ENCODE measurements at places on chromosomes 12 and 14. TPM values are rescaled to one million over a fixed set of nuclear protein-coding genes. Genes with fewer than 3 reads are reported as not detected.
A peak's percentile ranks its signal among the peaks of the same experiment; 100 is the strongest.

GRCh38 chr14:97458661-97459579 lies 661.7 kb downstream of the VRK1 start:
- H3K4me3 ChIP-seq, result peak overlapping the region; percentile 18
- H3K27ac ChIP-seq, result no peak overlapping the region
- DNase-seq, result peak; percentile 91
- no peaks in the 10 kb centered on the region for H3K36me3 ChIP-seq
- H3K27me3 ChIP-seq, result no peaks in the 10 kb centered on the region

GRCh38 chr12:80173083-80173864 lies 73.9 kb downstream of the OTOGL start:
- no peak overlapping the region for H3K27ac ChIP-seq
- peaks cover 5% of the 10 kb centered on the region for H3K4me1 ChIP-seq
- H3K27me3 ChIP-seq, result no peaks in the 10 kb centered on the region
- no peak overlapping the region for H3K4me3 ChIP-seq

- H3K27ac ChIP-seq, result no peak overlapping the region
- H3K4me1 ChIP-seq, result peaks cover 4% of the 10 kb centered on the region
- H3K4me3 ChIP-seq, result no peak overlapping the region
- no peak for DNase-seq
- H3K36me3 ChIP-seq, result peaks cover 50% of the 10 kb centered on the region
These were observed 19.6 kb downstream of the FGD6 start for GRCh38 chr12:95197636-95198035.

Gene LGR5
- total RNA-seq, result 34.4 TPM

DNA sequence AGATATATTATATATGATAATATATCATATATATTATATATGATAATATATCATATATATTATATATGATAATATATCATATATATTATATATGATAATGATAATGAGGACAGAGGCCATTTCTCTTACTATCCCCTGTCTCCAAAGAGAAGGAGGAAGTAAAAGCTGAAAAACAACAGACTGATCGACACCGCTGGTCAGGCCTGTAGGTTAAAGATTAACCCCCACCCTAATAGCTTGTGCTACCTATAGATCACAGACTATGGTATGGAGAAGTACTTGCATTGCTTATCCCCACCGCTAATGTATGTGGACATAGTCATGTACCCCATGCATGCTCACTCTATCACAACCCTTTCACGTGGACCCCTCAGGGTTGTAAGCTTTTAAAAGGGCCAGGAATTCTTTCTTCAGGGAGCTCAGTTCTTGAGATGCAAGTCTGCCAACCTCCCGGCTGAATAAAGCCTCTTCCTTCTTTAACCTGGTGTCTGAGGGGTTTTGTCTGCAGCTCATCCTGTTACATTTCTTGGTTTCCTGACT lies 786.1 kb upstream of the TMEM132C start:
- no peak overlapping the region for H3K4me3 ChIP-seq
- H3K27me3 ChIP-seq, result no peaks in the 10 kb centered on the region
- H3K27ac ChIP-seq, result no peak overlapping the region
- no peaks in the 10 kb centered on the region for H3K4me1 ChIP-seq
- no peak for DNase-seq
- H3K36me3 ChIP-seq, result no peaks in the 10 kb centered on the region

Gene TCL1A
- 0.53 TPM for total RNA-seq

DNA sequence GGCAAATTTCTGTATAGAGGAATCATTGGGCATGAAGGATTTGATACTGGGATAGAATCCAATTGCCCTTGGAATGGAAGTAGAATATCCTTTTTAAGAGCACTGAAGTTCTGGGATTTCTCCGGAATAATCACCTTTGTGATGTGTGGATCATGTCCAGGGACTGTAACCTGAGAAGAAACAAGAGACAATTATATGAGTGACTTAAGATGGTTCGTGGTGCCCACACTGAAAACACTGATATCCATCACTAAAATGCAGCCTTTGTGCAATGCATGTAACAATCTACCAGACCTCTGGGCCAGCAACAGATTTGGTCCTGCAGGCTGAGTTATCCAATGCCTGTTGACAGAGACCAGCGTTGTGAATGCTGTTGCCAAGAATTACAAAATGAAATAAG lies 48.5 kb downstream of the MDM2 start:
- no peaks in the 10 kb centered on the region for H3K36me3 ChIP-seq
- H3K27me3 ChIP-seq, result no peaks in the 10 kb centered on the region
- H3K4me3 ChIP-seq, result no peak overlapping the region
- no peaks in the 10 kb centered on the region for H3K4me1 ChIP-seq

GRCh38 chr14:50333014-50333509 lies 20.9 kb downstream of the DMAC2L start:
- peaks cover 6% of the 10 kb centered on the region for H3K36me3 ChIP-seq
- H3K27me3 ChIP-seq, result no peaks in the 10 kb centered on the region
- no peak overlapping the region for H3K27ac ChIP-seq
- H3K4me3 ChIP-seq, result no peak overlapping the region
- DNase-seq, result no peak

Gene OVCH1
- total RNA-seq, result 0.43 TPM

GRCh38 chr12:14765398-14765797 lies 37.9 kb downstream of the WBP11 start:
- DNase-seq, result no peak
- H3K27ac ChIP-seq, result no peak overlapping the region
- no peak overlapping the region for H3K4me3 ChIP-seq
- no peaks in the 10 kb centered on the region for H3K4me1 ChIP-seq

DNA sequence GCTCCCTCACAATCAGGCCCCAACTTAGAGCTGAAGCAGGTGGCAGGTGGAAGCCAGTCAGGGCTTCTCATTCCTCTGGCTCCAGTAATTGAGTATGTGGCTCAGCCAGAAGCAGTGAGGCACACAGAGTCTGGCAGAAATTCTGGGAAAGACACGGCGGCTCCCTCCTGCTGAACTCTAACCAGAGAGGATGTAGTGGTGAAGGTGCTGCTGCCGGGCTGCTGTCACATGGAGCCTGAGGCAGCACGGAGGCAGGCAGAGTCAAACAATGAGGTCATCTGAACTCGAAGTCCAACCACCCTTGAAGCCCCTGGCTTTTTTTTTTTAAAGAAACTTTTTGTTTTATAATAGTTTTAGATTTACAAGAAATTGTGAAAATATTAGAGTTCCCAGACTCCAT lies 33.4 kb upstream of the SMOC1 start:
- no peaks in the 10 kb centered on the region for H3K36me3 ChIP-seq
- no peak overlapping the region for H3K27ac ChIP-seq
- no peak overlapping the region for H3K4me3 ChIP-seq
- no peaks in the 10 kb centered on the region for H3K4me1 ChIP-seq

DNA sequence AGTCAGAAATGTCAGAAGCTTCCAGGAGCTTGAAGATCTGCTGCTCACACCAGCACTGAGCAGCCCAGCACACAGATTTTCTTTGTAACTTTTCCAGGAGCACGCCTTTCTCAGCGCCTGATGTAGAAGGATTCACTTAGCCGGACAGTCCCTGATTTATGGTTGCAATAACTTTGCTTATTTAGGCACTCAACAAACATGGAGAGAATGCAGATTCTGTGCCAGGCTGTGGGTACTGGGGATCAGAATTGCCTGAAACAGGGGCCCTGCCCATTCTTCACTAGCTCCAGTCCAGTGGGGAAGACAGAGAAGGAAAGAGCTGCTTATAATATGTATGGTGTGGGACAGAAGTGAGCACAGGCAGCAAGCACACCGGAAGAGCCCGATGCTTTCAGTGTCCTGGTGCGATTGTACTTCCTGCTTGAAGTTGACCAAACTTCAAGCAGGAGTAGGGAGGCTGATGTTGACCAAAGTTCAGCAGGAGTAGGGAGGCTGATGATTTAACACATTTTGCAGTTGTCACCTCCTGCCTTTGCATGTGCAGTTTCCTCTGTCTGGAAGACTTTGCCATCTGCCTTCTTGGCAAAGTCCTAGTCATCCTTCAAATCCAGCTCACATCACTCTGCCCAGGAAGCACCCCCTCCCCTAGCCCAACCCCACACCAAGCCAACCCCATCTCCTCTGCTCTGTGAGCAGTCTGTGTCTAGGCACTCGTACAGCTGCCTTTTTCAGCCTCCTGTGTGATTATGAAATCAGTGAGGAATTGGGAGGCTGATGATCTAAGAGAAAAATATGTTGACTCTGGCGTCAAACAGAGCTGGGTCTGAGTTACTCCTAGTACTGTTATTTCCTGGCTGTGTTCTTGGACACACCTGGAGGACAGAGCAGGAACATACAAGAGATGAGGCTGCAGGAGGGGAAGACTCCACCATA lies 12.0 kb upstream of the PRIMA1 start:
- no peak overlapping the region for H3K4me3 ChIP-seq
- no peaks in the 10 kb centered on the region for H3K27me3 ChIP-seq
- H3K36me3 ChIP-seq, result no peaks in the 10 kb centered on the region

Gene SLC10A1
- total RNA-seq, result not detected

GRCh38 chr12:54175200-54175963 lies 13.4 kb downstream of the SMUG1 start:
- H3K4me1 ChIP-seq, result no peaks in the 10 kb centered on the region
- H3K27ac ChIP-seq, result no peak overlapping the region
- H3K4me3 ChIP-seq, result no peak overlapping the region
- no peaks in the 10 kb centered on the region for H3K36me3 ChIP-seq

Gene DAO
- not detected for total RNA-seq

Gene CLEC6A
- total RNA-seq, result 0.20 TPM

- no peaks in the 10 kb centered on the region for H3K4me1 ChIP-seq
- H3K27me3 ChIP-seq, result peaks cover 47% of the 10 kb centered on the region
- DNase-seq, result no peak
- H3K27ac ChIP-seq, result no peak overlapping the region
These were observed 4.7 kb downstream of the NGB start for GRCh38 chr14:77266336-77266735.

GRCh38 chr12:56324206-56324605 lies 8.4 kb upstream of the CNPY2 start:
- H3K27me3 ChIP-seq, result no peaks in the 10 kb centered on the region
- no peaks in the 10 kb centered on the region for H3K4me1 ChIP-seq
- H3K27ac ChIP-seq, result no peak overlapping the region
- DNase-seq, result no peak
- H3K4me3 ChIP-seq, result no peak overlapping the region

DNA sequence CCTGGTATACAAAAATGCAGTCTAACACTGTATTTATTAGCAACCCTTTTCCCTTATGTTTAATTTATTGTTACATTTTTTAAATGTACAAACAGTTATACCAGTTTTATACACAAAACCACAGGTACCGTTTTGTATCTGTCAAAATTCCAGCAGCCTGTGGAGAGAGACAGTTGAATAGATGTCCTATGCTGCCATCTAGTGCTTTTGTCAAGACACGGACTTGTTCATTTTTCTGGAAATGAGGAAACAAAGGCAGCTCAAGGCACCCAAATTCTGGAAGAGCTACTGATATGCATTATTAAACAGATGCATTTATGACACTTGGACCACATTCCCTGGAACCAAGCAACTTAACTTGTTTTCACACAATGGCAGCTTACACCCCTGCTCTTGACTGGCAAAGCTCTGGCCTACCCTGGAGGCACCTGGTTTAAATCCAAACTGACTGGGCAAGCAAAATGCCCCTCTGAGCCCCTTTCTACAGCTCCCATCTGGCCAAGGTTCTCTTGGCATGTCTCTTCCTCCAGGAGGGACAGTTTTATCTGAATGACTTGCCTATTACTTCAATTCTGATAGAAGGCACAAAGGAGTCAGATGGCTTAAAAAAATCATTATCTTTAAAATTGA lies 286.9 kb upstream of the PRKD1 start:
- H3K4me1 ChIP-seq, result no peaks in the 10 kb centered on the region
- no peak overlapping the region for H3K27ac ChIP-seq
- H3K36me3 ChIP-seq, result no peaks in the 10 kb centered on the region
- peak; percentile 52 for DNase-seq

DNA sequence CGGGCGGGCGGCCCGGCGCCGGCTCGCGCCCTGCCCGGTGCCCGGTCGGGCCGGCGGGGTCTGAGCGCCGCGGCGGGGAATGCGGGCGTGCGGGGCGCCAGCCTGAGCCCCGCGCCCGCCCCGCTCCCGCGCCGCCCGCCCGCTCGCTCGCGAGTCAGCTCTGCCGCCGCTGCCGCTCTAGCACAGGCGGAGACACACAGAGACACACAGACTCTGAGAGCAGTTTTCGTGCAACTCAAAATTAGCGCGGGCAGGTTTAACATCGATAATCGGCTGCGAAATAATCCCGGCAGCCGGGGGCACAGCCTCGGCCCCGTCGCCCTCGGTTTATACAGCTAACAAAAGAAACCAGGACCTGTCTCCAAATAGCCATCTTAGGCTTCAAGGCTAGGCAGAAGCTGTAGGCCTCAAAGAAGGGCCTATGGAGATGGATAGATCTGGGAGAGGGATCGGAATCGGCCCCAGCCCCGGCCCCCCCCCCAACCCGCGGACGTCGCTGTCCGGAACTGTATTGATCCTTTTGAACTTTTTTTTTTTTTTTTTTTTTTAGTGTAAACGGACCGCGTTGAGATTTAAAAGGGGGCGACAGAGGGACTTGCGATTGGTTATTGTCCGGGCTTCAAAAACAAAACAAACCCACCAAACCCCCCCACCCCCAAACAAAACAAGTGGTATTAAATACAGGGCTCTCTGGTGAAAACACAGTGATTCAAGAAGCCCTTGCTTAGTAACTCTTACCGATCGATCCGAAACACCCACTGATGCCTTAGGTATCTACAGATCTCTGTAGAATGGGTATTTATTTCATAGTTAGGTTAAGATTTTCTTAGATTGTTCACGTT lies 1.1 kb downstream of the ARID2 start:
- DNase-seq, result peak; percentile 84
- peaks cover 3% of the 10 kb centered on the region for H3K4me1 ChIP-seq
- peaks cover 30% of the 10 kb centered on the region for H3K36me3 ChIP-seq
- H3K4me3 ChIP-seq, result peak overlapping the region; percentile 92
- H3K27me3 ChIP-seq, result peaks cover 9% of the 10 kb centered on the region

DNA sequence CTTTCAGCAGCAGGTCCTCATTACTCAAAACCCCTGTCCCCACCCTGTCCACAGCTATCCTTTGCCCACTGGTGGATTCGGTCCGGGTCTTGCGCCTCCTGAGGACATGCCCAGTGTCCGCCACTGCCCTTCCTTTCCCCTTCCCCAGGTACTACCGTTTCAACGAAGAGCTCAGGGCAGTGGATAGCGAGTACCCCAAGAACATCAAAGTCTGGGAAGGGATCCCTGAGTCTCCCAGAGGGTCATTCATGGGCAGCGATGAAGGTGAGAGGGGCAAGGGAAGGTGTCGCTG lies 8.7 kb downstream of the MMP14 start:
- no peak for DNase-seq
- H3K27ac ChIP-seq, result no peak overlapping the region
- H3K36me3 ChIP-seq, result peaks cover 56% of the 10 kb centered on the region
- H3K4me1 ChIP-seq, result no peaks in the 10 kb centered on the region
- H3K27me3 ChIP-seq, result no peaks in the 10 kb centered on the region

DNA sequence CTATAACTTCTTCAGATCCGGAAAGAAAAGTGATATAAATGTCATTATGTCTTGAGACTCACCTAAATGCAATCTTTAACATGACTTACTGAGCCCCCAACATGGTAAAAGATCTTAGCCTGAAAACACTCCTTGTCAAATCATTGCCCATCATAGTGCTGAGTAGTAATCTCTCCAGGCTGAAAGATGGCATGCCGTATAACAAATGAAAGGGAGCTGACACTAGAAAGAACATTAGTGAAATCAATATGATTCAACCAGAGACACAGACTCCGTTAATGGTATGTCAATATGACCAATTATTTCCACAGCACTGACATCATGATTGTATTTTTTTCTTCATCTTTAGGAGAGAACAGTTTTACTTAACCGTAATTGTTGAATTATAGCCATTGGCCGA lies 54.4 kb downstream of the BICD1 start:
- H3K27me3 ChIP-seq, result no peaks in the 10 kb centered on the region
- H3K27ac ChIP-seq, result no peak overlapping the region

Measured in endodermal cell (in vitro differentiated cells).